ENCODE measurements at places on chromosomes 2 and 18.

- no peak for DNase-seq
Measured at GRCh38 chr2:62354771-62355561, 151.0 kb downstream of the TMEM17 start.

GRCh38 chr2:199469514-199470360, 12.0 kb upstream of the SATB2 start:
- no peak for DNase-seq

- no peak for DNase-seq
Measured at GRCh38 chr18:47696870-47697269, 233.6 kb downstream of the SMAD2 start.

DNA sequence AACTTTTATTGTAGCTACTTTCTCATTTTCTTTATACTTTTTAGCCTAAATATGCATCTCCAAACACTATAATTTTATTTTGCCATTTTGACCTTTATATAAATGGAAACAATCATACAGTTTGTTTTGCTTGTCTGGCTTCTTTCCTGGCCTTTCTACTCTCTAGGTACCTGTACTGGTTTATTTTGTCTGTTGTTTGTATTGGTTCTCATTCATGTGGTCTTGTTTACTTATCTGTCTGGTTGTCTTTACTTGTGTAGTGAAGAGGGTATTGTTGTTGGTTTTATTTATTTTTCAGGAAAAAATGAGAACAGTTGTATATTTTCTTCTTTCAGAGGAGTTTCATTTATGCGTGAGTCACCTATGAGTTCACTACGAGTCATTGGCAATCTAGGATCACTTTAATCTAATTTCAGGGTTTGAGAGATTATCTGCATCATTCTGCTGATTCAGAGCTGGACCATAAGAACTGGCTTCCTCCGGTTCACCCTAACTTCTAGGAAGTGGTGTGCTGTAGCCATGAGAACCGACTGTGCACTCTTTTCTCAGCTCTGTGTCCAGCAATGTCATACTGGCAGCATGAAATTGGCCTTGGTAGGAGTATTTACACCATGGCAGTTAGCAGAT, 33.1 kb upstream of the HDAC4 start:
- DNase-seq, result no peak

DNA sequence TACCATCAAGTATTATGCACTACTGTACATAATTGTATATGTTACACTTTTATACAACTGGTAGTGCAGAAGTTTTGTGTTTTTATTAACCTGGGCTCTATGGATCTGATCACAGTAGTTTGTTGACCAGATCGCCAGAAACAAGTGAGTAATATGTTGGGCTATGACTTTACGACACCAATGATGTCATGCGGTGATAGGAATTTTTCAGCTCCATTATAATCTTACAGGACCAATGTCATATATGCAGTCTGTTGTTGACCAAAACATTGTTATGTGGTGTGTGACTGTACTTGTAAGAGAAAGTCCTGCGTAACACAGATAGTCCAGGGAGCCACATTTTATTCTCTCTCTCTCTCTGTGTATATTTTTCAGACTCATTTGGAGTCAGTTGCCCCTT, 4.5 kb upstream of the ACOXL start:
- DNase-seq, result no peak

GRCh38 chr2:200330351-200331060, 24.0 kb downstream of the SPATS2L start:
- no peak for DNase-seq

DNA sequence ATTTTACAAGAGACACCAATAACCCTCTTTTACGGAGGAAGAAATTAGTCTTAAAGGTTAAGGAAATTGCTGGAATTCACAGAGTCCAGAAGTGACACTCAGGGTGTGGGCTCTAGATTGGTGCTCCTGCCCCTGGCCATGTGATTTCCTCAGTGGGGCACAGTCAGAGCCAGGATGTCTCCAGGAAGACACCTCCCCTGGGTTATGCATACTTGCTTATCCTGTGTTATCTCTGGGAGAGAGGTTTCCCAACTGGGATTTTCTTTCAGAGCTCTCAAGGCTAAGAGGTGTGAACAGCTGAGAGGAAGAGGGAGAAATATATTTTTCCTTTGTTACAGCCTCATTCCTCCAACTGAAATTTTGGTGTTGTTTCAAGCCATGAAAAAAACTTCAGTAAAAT, 125.6 kb upstream of the CELF4 start:
- no peak for DNase-seq

GRCh38 chr2:130963849-130964793, 127.4 kb downstream of the ARHGEF4 start:
- DNase-seq, result no peak

DNA sequence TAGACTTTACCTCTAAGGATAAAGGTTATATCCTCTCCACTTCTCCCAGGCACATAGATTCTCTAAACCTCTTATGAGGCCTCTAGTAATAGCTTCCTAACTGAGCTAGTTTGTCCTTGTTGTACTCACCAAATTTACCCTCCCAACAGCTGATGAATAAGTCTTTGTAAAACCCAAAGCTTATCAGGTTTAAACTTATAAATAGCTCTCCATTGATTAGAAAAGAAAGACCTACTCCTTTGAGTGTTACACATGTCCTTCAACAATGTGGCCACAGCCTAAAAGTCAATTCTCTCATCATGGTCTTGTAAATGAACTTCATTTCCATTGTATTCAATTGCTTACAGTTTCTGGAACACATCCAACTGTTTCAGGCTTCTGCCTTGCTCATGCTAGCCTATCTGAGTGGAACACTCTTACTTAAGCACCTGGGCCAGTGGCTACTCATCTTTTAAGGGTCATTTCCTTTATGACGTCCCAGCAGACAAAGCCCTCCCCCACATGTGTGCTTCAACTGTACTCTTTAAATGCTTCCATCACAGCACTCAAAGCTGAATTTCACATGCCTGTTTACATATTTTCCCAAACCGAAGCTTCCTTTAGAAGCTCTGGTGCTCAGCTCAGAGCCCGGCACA, 131.6 kb downstream of the CDH2 start:
- no peak for DNase-seq

GRCh38 chr2:240452462-240453256, 17.2 kb downstream of the GPC1 start:
- no peak for DNase-seq

Measured in stimulated activated CD8-positive, alpha-beta memory T cell treated with anti-CD3 and anti-CD28 coated beads, Interleukin-4, amount 100 ng/mL, for 24 hours (primary cell).